Skeletal muscle tissue (tissue), 5 donors: ENCODE measurements at places on chromosomes 7 and 10. TPM values are rescaled to one million over a fixed set of nuclear protein-coding genes. Genes with fewer than 3 reads are reported as not detected.

SPDYE2 gene
- not detected for total RNA-seq

AASS gene
- total RNA-seq, result 32.4 TPM

EPO gene
- total RNA-seq, result not detected

DNAJC2 gene
- total RNA-seq, result 8.9 TPM

PKD1L1 gene
- 0.52 TPM for total RNA-seq

WDR86 gene
- total RNA-seq, result 4.7 TPM

NPSR1 gene
- total RNA-seq, result 1.6 TPM

SPAM1 gene
- not detected for total RNA-seq

EFCAB10 gene
- total RNA-seq, result not detected

CNPY1 gene
- total RNA-seq, result 0.52 TPM

DLX6 gene
- total RNA-seq, result not detected

CUBN gene
- 4.2 TPM for total RNA-seq

BICC1 gene
- 25.6 TPM for total RNA-seq

CYP26C1 gene
- not detected for total RNA-seq

NET1 gene
- 79.3 TPM for total RNA-seq

ABCB1 gene
- under 0.01 TPM for total RNA-seq

PRLHR gene
- total RNA-seq, result not detected

CLRN3 gene
- 0.52 TPM for total RNA-seq

ZC3HAV1 gene
- 18.8 TPM for total RNA-seq

NKX2-3 gene
- 1.0 TPM for total RNA-seq

AGAP4 gene
- 14.6 TPM for total RNA-seq

CYP26A1 gene
- total RNA-seq, result 0.52 TPM

AGMO gene
- 3.1 TPM for total RNA-seq

FGFR2 gene
- 11.5 TPM for total RNA-seq

FAM13C gene
- 31.8 TPM for total RNA-seq

POLR2J3 gene
- 20.4 TPM for total RNA-seq

CTAGE4 gene
- total RNA-seq, result not detected

FAM25C gene
- not detected for total RNA-seq

NUTM2E gene
- not detected for total RNA-seq

FEZF1 gene
- total RNA-seq, result not detected

TMEM273 gene
- 6.8 TPM for total RNA-seq

MCU gene
- 95.0 TPM for total RNA-seq

TSPAN33 gene
- total RNA-seq, result 29.7 TPM

UCMA gene
- total RNA-seq, result 1.6 TPM

ASZ1 gene
- total RNA-seq, result not detected

NCF1 gene
- 1.6 TPM for total RNA-seq

ASAH2 gene
- total RNA-seq, result under 0.01 TPM

GDF2 gene
- not detected for total RNA-seq

GNAT3 gene
- total RNA-seq, result not detected

TAS2R41 gene
- not detected for total RNA-seq

PCLO gene
- 0.52 TPM for total RNA-seq

SP8 gene
- total RNA-seq, result not detected

CFAP70 gene
- total RNA-seq, result 1.6 TPM

GOT1 gene
- total RNA-seq, result 27.1 TPM

PROSER2 gene
- total RNA-seq, result 1.0 TPM

TRIM74 gene
- total RNA-seq, result not detected

PAX4 gene
- total RNA-seq, result not detected
